ENCODE measurements at places on chromosomes 11 and 22. TPM values are rescaled to one million over a fixed set of nuclear protein-coding genes. Genes with fewer than 3 reads are reported as not detected.

- H3K36me3 ChIP-seq, result peaks cover 1% of the 10 kb centered on the region
- H3K27ac ChIP-seq, result no peak overlapping the region
- no peaks in the 10 kb centered on the region for H3K27me3 ChIP-seq
- H3K4me1 ChIP-seq, result 0 out of 2 replicates have a peak, but pooled peaks cover 6% of the 10 kb centered on the region
- peak overlapping the region; percentile 41 for H3K4me3 ChIP-seq
These were observed 76.8 kb upstream of the YWHAH start for GRCh38 chr22:31867386-31868153.

GSTT2 gene
- 1.1 TPM for total RNA-seq

FAM180B gene
- not detected for total RNA-seq

GRCh38 chr11:6667733-6668374 is 12.2 kb upstream of the DCHS1 start:
- no peaks in the 10 kb centered on the region for H3K4me1 ChIP-seq
- H3K27me3 ChIP-seq, result 0 out of 2 replicates have a peak, but pooled peaks cover 3% of the 10 kb centered on the region
- no peak for DNase-seq

MAP6 gene
- total RNA-seq, result 0.94 TPM

OR51E2 gene
- not detected for total RNA-seq

DNA sequence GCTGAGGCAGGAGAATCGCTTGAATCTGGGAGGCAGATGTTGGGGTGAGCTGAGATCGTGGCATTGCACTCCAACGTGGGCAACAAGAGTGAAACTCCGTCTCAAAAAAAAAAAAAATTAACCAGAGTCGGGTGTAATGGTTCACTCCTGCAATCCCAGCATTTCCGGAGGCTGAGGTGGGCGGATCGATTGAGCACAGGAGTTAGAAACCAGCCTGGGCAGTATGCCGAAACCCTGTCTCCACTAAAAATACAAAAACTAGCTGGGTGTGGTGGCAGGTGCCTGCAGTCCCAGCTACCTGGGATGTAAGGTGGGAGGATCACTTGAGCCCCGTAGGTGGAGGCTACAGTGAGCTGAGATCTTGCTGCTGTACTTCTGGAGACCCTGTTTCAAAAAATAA is 1.5 kb downstream of the RANGAP1 start:
- no peak overlapping the region for H3K4me3 ChIP-seq
- no peak overlapping the region for H3K27ac ChIP-seq
- DNase-seq, result no peak
- H3K36me3 ChIP-seq, result peaks cover 31% of the 10 kb centered on the region
- H3K4me1 ChIP-seq, result peaks cover 2% of the 10 kb centered on the region

DNA sequence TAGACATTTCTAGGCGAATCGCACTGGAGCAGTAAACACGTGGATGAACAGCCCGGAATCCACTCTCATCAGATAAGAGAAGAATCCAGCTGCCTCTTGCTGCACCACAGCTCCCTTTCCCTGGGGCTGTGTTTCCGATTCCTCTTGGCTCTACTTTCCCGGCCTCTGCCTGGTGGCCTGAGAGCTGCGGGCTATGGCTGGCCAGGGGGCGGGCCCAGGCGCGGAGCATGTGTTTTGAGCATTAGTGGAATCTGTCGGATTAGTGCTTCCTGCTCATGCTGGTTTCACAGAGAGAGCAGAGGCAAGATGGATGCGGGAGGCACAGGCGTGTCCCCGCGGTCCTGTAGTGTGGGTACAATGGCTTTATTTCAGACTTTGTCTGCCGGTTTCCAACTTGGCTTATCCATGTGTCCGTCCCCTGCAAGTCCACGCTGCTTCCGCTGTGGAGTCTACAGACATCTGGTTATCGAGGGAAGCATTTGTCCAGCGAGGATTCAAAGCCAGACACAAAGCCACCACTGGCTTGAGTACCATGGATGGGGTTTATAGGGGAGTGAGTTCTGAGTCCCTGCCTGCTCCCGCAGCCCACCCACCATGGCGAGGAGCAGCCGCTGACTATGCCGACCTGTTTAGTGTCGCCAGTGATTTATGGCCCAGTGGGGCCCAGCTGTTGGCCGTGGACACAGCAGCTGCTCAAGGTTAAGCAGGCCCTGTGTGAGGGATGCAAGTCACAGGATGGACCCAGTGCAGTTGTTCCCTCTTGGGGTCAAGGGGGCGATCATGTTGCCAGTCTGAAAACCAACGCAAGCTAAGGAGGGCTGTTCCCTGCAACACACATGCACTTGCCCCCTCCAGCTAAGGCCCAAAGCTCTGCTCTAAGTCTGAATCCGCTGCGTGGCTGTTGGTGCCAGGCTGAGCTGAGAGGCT is 43.3 kb upstream of the EP300 start:
- no peaks in the 10 kb centered on the region for H3K4me1 ChIP-seq
- H3K36me3 ChIP-seq, result no peaks in the 10 kb centered on the region
- DNase-seq, result no peak

SLC17A6 gene
- total RNA-seq, result 1.6 TPM

DNA sequence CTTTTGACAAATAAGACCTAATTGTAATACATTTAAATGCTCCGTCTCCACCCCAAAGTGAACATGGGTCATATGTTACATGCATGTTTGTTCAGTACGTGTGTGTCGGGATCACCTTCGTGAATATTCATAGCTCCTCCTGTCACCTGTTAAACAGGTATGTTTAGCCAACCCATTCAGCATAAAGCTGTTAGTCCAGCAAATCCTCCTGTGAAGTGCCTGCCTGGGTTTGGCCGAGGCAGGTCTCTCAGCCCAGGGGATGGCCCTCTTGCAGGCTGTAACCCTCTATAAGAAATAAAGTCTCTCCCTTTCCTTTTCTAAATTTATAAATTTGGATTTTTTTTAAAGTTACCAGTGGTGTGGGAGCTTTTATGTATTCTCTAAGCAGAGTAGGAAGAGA is 38.9 kb upstream of the NTM start:
- H3K4me3 ChIP-seq, result no peak overlapping the region
- H3K36me3 ChIP-seq, result no peaks in the 10 kb centered on the region
- no peaks in the 10 kb centered on the region for H3K27me3 ChIP-seq
- no peak for DNase-seq

DNA sequence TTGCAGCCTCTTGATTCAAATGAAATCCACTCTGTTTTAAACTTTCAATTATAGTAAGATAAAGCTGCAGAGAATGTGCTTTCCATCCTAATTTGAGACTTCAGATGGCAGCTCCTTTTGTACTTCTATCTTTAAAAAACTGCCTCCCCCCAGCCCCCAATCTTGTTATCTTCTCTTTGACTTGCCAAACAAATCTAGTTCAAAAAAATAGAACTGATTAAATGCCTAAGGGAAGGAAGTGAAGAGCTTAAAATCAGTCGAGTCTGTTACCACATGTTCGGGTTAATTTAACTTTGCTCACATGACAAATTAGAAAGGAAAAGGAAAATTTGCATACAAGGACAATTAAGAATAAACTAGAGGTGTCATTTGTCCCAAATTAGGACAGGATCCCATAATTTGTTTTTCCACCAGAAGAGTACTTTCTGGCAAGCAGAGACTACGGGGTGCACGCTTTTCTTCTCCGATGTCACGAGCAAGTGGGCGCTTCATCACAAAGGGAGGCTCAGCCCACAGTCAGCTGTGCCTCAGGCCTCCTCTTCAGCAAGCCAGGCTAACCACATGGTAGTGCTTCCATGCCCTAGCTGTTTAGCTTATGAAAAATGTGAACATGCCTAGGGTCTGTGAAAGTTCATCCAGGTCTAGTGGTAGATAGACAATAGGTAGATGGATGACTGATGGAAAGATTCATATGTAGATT is 69.0 kb upstream of the LDLRAD3 start:
- no peak overlapping the region for H3K4me3 ChIP-seq
- H3K36me3 ChIP-seq, result no peaks in the 10 kb centered on the region
- no peaks in the 10 kb centered on the region for H3K27me3 ChIP-seq
- peak; percentile 17 for DNase-seq
- H3K27ac ChIP-seq, result no peak overlapping the region

HEPHL1 gene
- 0.19 TPM for total RNA-seq

DNA sequence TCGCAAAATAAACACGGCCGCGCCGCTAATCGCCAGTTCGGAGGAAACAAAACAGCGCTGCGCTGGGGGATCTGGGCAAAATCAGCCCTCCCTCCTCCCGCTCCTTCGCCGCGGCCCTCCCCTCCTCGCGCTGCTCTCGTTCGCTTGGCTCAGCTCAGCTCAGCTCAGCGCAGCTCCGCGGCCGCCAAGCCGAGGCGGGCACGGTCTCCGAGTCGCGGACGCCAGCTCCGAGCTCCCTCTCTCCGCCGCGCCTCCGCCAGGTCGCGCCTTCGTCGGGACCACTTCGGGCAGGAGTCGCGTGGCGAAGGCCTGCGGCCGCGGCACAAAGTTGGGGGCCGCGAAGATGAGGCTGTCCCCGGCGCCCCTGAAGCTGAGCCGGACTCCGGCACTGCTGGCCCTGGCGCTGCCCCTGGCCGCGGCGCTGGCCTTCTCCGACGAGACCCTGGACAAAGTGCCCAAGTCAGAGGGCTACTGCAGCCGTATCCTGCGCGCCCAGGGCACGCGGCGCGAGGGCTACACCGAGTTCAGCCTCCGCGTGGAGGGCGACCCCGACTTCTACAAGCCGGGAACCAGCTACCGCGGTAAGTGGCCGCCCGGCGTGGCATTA is at the start of gene SPON1:
Gene SPON1, plus strand, starts transcription at position 162 of the 607 bp plus-strand sequence. Its CDS starts 182 bp downstream, at position 344.
- peaks cover 37% of the 10 kb centered on the region for H3K27me3 ChIP-seq
- H3K27ac ChIP-seq, result no peak within 1 kb of the TSS
- H3K4me1 ChIP-seq, result peaks cover 14% of the 10 kb centered on the region

C11orf42 gene
- total RNA-seq, result not detected

- no peak overlapping the region for H3K4me3 ChIP-seq
- no peaks in the 10 kb centered on the region for H3K4me1 ChIP-seq
- H3K27me3 ChIP-seq, result peaks cover 11% of the 10 kb centered on the region
- H3K36me3 ChIP-seq, result no peaks in the 10 kb centered on the region
These were observed 65.1 kb downstream of the IGLL5 start for GRCh38 chr22:22952531-22953280.

- no peaks in the 10 kb centered on the region for H3K36me3 ChIP-seq
- no peak overlapping the region for H3K27ac ChIP-seq
- H3K4me3 ChIP-seq, result no peak overlapping the region
- H3K4me1 ChIP-seq, result no peaks in the 10 kb centered on the region
These were observed 1485.7 kb downstream of the BRD1 start for GRCh38 chr22:48342016-48342415.

CD44 gene
- 13.4 TPM for total RNA-seq
